Activated CD4-positive, alpha-beta T cell treated with anti-CD3 and anti-CD28 coated beads, Interleukin-2, amount 10 ng/mL, durations not matched to agents 7 days and 5 days (primary cell): ENCODE measurements at places on chromosomes 6 and 20.

- H3K4me3 ChIP-seq = no peak overlapping the region
- H3K27ac ChIP-seq = no peak overlapping the region
- no peaks in the 10 kb centered on the region for H3K36me3 ChIP-seq
- no peak for DNase-seq
- no peaks in the 10 kb centered on the region for H3K27me3 ChIP-seq
Measured at GRCh38 chr6:19408331-19408730, 428.8 kb upstream of the ID4 start.

GRCh38 chr6:131382631-131383030 lies 190.4 kb upstream of the ARG1 start:
- no peak overlapping the region for H3K27ac ChIP-seq
- DNase-seq = no peak
- no peaks in the 10 kb centered on the region for H3K27me3 ChIP-seq
- peaks cover 3% of the 10 kb centered on the region for H3K36me3 ChIP-seq
- H3K4me3 ChIP-seq = no peak overlapping the region
- H3K4me1 ChIP-seq = no peaks in the 10 kb centered on the region

DNA sequence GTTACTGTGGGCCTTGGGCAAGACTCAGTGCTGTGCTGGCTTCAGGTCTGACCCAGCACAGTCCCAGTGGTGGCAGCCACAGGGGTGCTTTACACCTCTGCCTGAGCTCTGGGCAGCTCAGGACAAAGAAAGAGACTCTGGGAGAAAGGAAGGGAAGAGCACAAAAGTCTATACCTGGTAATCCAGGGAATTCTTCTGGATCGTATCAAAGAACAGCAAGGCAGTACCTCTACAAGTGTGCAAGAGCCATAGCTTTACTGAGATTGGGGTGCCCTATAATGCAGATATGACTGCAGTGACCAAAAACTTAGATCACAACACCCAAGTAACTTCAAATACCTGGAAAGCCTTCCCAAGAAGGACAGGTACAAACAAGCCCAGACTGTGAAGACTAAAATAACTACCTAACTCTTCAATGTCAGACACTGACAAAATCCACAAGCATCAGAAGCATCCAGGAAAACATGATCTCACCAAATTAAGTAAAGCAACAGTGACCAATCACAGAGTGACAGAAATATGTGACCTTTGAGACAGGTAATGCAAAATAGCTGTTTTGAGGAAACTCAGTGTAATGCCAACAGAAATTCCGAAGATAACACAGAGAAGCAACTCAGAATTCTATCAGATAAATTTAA lies 47.9 kb upstream of the LIN28B start:
- H3K27ac ChIP-seq = no peak overlapping the region
- no peak overlapping the region for H3K4me3 ChIP-seq
- DNase-seq = no peak
- no peaks in the 10 kb centered on the region for H3K4me1 ChIP-seq
- no peaks in the 10 kb centered on the region for H3K36me3 ChIP-seq

DNA sequence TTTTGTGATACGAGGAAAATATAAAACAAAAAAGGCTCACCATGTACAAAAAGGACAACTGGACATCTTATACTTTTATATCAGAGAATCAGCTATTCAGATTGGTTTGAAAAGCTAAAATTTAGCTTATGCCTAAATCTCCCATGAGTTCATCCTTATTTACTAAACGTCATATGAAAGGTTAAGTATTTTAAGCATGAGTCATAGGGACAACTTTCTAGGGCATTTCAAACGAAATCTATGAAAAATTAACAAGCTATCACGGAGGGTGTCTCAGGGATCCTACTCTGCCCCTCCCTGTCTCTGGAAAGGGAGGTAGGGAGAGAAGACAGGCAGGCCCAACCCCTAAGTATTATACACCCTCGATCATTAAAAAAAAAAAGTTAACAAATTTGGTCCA lies 124.1 kb upstream of the LOC128125822 start:
- H3K36me3 ChIP-seq = no peaks in the 10 kb centered on the region
- peaks cover 2% of the 10 kb centered on the region for H3K27me3 ChIP-seq
- no peak overlapping the region for H3K4me3 ChIP-seq

DNA sequence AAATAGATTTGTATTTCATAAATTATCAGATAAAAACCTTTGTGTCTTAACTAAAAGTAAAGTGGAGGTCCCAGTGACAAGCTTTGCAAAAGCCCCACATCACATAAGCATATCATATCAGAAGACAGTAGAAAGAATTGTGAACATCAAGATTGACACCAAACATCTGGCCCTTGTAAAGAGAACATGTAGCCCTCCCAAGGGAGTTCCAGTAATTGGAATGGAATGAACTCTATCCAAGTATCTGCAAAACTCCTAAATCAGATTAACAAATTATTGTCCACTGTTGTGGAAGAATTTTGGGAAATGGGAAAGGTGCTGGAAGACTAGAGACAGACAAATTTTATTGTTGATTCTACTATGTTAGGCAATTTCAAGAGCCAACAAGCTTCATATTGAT lies 268.8 kb downstream of the KCNQ5 start:
- H3K27me3 ChIP-seq = no peaks in the 10 kb centered on the region
- DNase-seq = no peak
- H3K4me1 ChIP-seq = no peaks in the 10 kb centered on the region

GRCh38 chr6:111534231-111534751 lies 51.3 kb upstream of the REV3L start:
- no peak for DNase-seq
- no peaks in the 10 kb centered on the region for H3K27me3 ChIP-seq
- peaks cover 4% of the 10 kb centered on the region for H3K36me3 ChIP-seq
- H3K4me3 ChIP-seq = no peak overlapping the region
- H3K27ac ChIP-seq = no peak overlapping the region

GRCh38 chr20:54290636-54291035 lies 82.7 kb downstream of the PFDN4 start:
- H3K36me3 ChIP-seq = no peaks in the 10 kb centered on the region
- no peak overlapping the region for H3K27ac ChIP-seq
- DNase-seq = no peak
- peaks cover 3% of the 10 kb centered on the region for H3K4me1 ChIP-seq

DNA sequence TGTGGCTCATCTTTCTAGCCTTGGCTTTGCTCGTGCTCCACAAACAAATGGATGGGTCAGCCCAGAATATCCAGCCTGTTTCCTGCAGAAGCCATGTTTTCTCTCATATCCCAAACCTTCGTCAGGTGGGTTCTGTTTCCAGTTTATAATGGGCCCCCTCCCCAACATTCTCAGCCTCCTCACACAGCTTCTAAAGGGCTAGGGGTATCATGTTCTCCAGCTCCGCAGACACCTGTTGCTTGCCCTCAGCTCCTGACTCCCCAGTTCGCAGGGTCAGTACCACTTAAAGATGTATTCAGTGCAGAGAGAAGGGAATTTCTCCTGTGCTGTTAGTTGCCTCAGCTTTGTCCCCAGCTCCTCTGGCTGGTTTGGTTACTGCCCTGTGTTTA lies 447.3 kb upstream of the JARID2 start:
- no peaks in the 10 kb centered on the region for H3K36me3 ChIP-seq
- H3K4me1 ChIP-seq = peaks cover 5% of the 10 kb centered on the region
- no peak overlapping the region for H3K4me3 ChIP-seq
- H3K27me3 ChIP-seq = no peaks in the 10 kb centered on the region
- no peak overlapping the region for H3K27ac ChIP-seq

GRCh38 chr6:156901309-156902019 lies 124.3 kb downstream of the ARID1B start:
- no peak for DNase-seq
- peaks cover 18% of the 10 kb centered on the region for H3K4me1 ChIP-seq
- H3K27me3 ChIP-seq = no peaks in the 10 kb centered on the region
- H3K27ac ChIP-seq = no peak overlapping the region
- peaks cover 9% of the 10 kb centered on the region for H3K36me3 ChIP-seq

- peaks cover 5% of the 10 kb centered on the region for H3K27me3 ChIP-seq
- H3K4me3 ChIP-seq = no peak overlapping the region
- no peak overlapping the region for H3K27ac ChIP-seq
Measured at GRCh38 chr20:63328026-63328700, 33.0 kb downstream of the CHRNA4 start.

DNA sequence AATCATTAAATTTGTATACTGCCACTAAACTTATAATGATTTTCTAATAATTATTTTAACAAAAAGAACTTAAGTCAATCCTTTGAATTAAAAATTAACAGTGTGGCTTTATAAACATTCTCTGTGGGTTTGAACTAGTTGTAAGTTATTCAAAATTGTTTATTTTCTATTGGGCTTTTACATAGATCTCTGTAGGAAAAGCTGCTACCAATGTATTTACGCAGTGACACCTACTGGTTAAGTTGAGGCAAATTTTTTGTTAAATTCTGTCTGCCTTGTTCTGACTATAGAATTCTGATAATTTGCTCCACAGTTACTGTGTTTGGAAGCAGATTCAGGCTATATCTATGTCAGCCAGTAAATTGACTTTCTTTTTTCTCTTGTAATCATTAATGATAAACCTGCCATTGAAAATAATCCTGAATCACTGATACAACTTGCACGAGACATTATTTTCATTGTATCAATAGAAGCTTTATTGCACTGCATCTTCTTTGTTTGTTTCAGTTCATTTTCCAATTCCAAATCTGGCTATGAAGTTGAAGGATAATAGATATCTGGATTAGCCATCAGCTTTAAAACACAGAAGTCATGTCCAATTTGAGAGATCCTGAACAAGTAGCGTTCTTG lies 66.0 kb upstream of the UTRN start:
- no peak overlapping the region for H3K4me3 ChIP-seq
- peaks cover 2% of the 10 kb centered on the region for H3K27me3 ChIP-seq
- no peak overlapping the region for H3K27ac ChIP-seq

DNA sequence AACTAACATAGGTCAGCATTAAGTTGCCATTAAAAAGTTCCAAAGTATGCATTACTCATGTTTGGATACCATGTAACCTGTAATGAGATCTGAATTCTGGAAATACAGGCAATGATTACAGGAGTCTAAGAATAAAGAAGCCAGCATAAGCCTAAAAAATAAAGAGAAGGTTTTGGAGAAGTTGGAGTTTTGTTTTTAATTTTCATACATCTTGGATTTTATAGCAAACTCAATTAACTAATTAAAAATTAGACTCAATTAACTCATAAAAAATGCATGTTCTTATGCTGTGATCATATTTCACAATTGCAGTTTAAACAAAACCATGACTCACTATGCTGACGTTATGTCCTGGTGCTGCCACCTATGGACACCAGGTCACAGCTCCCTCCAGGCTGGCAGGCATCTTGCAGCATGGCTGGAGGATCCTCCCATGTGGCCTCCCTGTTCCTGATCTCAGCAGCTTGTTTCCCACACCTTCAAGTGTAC lies 648.8 kb upstream of the AGPAT4 start:
- H3K4me3 ChIP-seq = no peak overlapping the region
- H3K36me3 ChIP-seq = no peaks in the 10 kb centered on the region
- H3K27me3 ChIP-seq = no peaks in the 10 kb centered on the region
- no peak overlapping the region for H3K27ac ChIP-seq

DNA sequence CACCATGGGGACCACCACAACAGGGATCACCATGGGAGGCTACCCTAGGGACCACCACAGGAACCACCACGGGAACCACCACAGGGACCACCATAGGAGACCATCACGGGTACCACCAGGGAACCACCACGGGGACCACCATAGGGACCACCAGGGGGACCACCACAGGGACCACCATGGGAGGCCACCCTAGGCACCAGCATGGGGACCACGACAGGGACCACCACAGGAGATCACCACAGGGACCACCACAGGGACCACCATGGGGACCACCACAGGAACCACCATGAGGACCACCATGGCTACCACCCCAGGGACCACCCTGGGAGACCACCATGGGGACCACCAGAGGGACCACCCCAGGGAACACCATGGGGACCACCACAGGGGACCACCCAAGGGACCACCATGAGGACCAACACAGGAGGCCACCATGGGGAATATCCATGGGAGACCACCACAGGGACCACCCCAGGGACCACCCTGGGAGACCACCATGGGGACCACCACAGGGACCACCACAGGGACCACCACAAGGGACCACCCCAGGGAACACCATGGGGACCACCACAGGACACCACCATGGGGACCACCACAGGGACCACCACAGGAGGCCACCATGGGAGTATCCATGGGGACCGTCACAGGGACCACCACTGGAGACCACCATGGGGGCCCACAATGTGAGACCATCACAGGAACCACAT lies 67.6 kb upstream of the MPC1 start:
- H3K4me3 ChIP-seq = no peak overlapping the region
- H3K36me3 ChIP-seq = no peaks in the 10 kb centered on the region
- peaks cover 13% of the 10 kb centered on the region for H3K4me1 ChIP-seq
- no peak for DNase-seq
- no peaks in the 10 kb centered on the region for H3K27me3 ChIP-seq
- H3K27ac ChIP-seq = no peak overlapping the region

DNA sequence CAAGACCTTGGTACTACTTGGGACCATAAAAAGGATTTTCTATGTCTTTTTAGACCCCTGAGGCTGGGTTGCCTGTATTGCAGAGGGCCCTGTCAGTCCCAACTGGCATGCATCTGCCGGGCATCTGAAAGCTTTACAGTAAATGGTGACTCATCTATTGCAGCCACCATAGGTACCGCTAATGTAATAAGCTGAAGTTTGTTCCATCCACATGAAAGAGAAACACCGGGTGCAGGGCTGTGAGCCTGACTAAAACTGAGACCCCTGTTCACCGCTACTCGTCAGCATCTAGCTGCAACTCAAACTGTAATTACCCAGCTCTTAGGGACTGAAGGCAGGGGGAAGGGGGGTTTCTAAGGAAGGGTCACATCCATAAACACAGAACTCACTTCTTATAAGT lies 49.5 kb downstream of the TRERF1 start:
- peaks cover 18% of the 10 kb centered on the region for H3K36me3 ChIP-seq
- H3K4me1 ChIP-seq = peaks cover 61% of the 10 kb centered on the region
- H3K4me3 ChIP-seq = no peak overlapping the region
- DNase-seq = peak; percentile 44

DNA sequence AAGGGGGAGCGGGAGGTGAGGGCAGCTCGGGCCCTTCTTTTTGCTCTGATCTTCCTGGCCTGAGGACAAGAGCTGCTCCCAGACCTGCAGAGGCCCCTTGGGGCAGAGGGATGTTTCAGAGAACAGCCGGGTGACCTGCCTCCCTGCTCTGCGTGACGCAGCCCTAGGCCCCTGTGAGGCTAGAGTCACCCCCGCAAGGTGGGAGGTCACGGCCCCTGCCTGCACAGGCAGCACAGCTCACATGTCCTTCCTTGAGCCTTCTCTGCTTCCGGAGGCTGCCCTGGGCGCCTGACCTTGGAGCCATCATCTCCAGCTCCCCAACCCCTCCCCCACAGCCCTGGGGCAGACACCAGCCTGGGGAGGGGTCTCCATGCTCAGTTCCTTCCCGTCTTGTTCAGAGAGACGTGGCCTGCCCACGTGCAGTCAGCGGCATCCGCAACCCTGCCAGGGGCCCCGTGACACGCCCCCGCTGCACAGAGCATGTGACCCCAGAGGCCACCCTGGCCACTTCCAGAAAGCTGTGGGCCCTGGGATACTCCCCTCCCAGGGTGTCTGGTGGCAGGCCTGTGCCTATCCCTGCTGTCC lies at the start of gene BIRC7:
Gene BIRC7, plus strand, starts transcription at position 507 of the 585 bp plus-strand sequence. CDS start 192 bp downstream, outside the sequence.
- H3K4me1 ChIP-seq = no peaks in the 10 kb centered on the region
- H3K4me3 ChIP-seq = no peak within 1 kb of the TSS
- no peak within 1 kb of the TSS for H3K27ac ChIP-seq
- peaks cover 15% of the 10 kb centered on the region for H3K27me3 ChIP-seq
- DNase-seq = no peak
